ENCODE measurements at places on chromosomes 5 and 9.

DNA sequence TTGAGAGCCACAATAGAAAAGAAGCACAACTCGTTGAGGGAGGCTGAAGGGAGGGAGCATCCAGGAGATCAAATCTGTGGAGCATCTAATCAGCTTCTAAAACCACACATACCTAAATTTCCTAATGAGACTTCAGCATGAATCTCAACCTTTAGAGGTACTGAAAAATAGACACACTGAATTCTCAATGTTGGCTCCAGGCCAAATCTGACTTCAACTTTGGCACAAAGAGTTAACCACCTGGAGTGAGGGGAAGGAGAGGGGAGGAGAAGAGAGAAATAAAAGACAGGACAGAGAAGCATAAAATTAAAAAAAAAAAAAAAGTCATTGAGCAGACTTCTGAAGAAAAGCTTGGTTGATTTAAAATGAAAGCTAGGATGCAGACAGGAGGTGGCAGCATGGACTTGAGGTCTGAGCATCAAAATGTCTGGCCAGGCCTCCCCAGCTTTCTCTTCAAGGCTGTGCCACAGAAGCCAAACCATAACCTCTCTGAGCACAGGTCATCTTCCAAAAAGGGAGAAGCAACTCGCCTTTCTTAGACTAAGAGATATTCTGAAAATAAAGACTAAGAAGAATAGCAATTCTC lies 205.6 kb downstream of the DENND1A start:
- DNase-seq = no peak

DNA sequence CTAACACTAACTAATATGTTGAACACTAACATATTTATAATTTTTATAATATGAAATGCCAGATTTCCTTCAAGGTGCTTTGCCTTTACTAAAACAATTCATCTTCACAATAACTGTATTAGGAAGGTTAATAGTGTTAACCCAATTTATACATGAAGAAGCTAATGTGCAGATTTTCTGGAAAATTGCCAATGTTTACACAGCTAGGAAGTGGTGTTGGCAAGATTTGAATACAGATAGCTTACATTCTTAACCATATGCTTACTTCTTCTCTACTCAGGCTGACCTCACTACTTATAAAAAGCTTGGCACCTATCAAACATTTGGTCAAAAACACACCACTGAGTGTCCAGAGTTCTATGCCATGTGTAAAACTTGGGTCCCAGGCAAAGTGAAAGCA lies 445.4 kb upstream of the ITGA1 start:
- DNase-seq = no peak

DNA sequence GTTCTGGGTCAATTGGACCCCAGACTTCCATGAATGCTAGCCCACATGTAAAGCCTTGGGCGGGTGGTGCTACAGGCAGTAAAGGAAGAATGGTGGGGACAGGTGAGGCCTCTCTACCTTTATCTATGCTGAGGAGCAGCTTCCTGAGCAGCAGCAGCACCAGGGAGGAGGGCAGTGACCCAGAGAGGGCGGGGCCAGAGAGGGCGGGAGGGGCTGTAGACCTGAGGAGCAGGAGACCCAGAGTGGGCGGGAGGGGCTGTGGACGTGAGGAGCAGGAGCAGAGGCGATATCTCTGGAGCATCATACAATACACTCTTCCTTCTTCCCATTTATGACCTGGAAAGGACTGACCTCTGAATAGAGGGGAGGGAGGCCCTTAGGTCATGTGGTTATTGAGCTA lies 165.9 kb downstream of the MTRR start:
- no peak for DNase-seq

DNA sequence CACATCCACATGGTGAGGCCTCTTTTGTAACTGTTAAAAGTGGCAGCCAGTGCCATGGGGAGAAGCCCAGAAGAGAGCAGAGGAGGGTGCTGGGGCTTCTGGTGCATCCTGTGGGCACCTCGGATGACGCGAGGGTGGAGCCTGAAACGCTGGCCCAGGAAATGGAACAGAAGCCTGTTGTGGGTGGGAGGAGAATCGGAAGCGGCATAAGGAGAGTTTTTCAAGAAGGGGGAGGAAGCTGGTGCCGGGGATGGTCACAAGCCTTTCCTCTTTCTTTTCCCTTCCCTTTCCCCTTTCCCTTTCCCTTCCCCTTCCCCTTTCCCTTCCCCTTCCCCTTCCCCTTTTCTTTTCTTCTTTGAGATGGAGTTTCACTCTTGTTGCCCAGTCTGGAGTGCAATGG lies 12.9 kb downstream of the ANKRD33B start:
- DNase-seq = no peak

- no peak for DNase-seq
Observed at GRCh38 chr9:93223260-93224180, 39.6 kb downstream of the WNK2 start.

DNA sequence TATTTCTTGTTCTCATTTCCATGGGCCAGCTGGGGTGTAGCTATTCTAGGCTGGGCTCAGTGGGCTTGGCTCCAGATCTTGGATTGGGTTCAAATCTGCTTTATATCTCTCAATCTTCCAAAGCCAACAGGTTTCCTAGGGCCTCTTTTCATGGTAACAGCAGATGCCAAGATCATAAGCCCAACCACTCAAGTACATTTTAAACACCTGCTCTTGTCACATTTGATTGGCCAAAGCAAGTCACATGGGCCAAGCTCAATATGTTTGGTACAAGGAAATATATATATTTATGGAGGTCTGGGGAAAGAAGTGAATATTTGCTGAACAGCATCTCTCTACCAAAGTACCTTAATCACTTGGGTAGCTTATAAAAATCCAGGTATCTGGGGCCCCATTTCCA lies 49.5 kb downstream of the MRRF start:
- DNase-seq = no peak

GRCh38 chr9:114504341-114505186 lies 709 bp downstream of the WHRN start:
- no peak for DNase-seq

DNA sequence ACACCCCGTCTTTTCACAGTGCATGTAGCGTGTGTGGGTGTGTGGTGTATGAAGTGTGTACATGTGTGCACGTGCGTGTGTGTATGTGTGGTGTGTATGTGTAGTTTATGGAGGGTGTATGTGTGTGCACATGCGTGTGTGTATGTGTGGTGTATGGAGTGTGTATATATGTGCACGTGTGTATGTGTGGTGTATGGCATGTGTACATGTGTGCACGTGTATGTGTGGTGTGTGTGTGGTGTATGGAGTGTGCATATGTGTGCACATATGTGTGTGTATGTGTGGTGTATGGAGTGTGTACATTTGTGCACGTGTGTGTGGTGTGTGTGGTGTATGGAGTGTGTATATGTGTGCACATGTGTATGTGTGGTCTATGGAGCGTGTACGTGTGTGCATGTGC lies 13.2 kb downstream of the MYMK start:
- DNase-seq = no peak

DNA sequence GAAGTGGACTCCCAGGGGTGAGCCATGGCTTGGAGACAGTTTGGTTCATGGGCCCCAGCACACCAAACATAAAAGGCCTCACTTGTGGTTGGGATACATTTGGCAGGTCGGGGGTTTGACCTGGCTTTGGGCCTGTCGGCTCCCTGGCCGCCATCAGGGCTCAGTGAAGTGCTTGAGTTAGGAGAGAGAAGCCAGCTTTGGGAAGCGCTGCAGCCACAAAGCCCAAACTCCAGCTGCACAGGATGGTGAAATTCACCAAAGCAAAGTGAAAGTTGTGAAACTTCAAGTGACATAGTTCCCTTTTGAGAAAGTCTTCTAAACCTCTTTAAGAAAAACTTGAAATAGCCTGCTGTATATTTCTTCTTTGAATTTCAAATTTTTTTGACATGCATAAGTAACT lies 27.5 kb downstream of the SLC46A2 start:
- DNase-seq = no peak
